ENCODE measurements at places on chromosomes 13 and 19. TPM values are rescaled to one million over a fixed set of nuclear protein-coding genes. Genes with fewer than 3 reads are reported as not detected.

Gene SYNE4
- total RNA-seq = 0.70 TPM

Gene FXYD1
- 0.98 TPM for total RNA-seq

Gene TNNI3
- 16.5 TPM for total RNA-seq

Gene NBEA
- 4.2 TPM for total RNA-seq

Gene ZNF578
- total RNA-seq = 0.69 TPM

Gene FGF21
- total RNA-seq = not detected

Gene SYT3
- total RNA-seq = 1.8 TPM

Gene ADGRL1
- 66.1 TPM for total RNA-seq

Gene CYP2A7
- total RNA-seq = not detected

Gene PINLYP
- 15.6 TPM for total RNA-seq

Gene SMAD9
- 23.3 TPM for total RNA-seq

Gene TMEM150B
- total RNA-seq = not detected

Gene ZNF850
- 14.7 TPM for total RNA-seq

Gene ZIC5
- total RNA-seq = 25.2 TPM

Gene URAD
- total RNA-seq = not detected

Gene PLPPR2
- total RNA-seq = 20.2 TPM

Gene ZNF558
- 18.7 TPM for total RNA-seq

Gene ADAMTSL5
- 0.86 TPM for total RNA-seq

Gene C2CD4C
- total RNA-seq = 1.8 TPM

Gene CDX2
- total RNA-seq = not detected

Gene MIR17HG
- 13.7 TPM for total RNA-seq

Gene TNFSF13B
- total RNA-seq = 9.2 TPM

Gene JOSD2
- 31.9 TPM for total RNA-seq

Gene TRPC4
- 25.3 TPM for total RNA-seq

Gene FARSA
- 162 TPM for total RNA-seq

Gene FUT3
- not detected for total RNA-seq

Gene CERS1
- total RNA-seq = 11.4 TPM

Gene PCDH8
- 4.8 TPM for total RNA-seq

Gene CLDND2
- not detected for total RNA-seq

Gene CBY2
- total RNA-seq = not detected

Gene CEACAM19
- 2.9 TPM for total RNA-seq

Gene CCDC124
- total RNA-seq = 131 TPM

Gene TFPT
- total RNA-seq = 31.4 TPM

Gene KANK3
- 1.1 TPM for total RNA-seq

Gene LYPD3
- total RNA-seq = 0.31 TPM

Gene STOML3
- total RNA-seq = not detected

Gene LILRA2
- total RNA-seq = not detected

Gene IGSF23
- total RNA-seq = not detected

Gene TMPRSS9
- not detected for total RNA-seq

Gene ZNF799
- total RNA-seq = 3.0 TPM

Gene PABPC3
- total RNA-seq = not detected

Gene EFNA2
- 0.68 TPM for total RNA-seq

Gene PTPRH
- total RNA-seq = 0.55 TPM

Gene ZNF98
- not detected for total RNA-seq

Gene KCNRG
- 2.1 TPM for total RNA-seq

Gene PRTN3
- total RNA-seq = not detected

Gene OR4F17
- not detected for total RNA-seq

Gene POSTN
- total RNA-seq = 1.8 TPM

Gene LMTK3
- 1.0 TPM for total RNA-seq

Gene NLRP7
- total RNA-seq = not detected

Gene PEG3
- total RNA-seq = 353 TPM

Gene CGB8
- not detected for total RNA-seq

Gene OR7A5
- not detected for total RNA-seq

Gene CEACAM7
- total RNA-seq = 0.43 TPM

Gene PSG5
- total RNA-seq = not detected

Gene ADAT3
- 18.0 TPM for total RNA-seq

Gene ZNF229
- 14.3 TPM for total RNA-seq

Gene TUBA3C
- total RNA-seq = not detected
